Right ventricle myocardium inferior (tissue), 1 donor: ENCODE measurements at places on chromosomes 7 and 10.

GRCh38 chr10:69363666-69364065 lies 53.1 kb downstream of the TACR2 start:
- no peak for DNase-seq

GRCh38 chr10:47388879-47389278 lies 4.8 kb upstream of the ZNF488 start:
- no peak for DNase-seq

DNA sequence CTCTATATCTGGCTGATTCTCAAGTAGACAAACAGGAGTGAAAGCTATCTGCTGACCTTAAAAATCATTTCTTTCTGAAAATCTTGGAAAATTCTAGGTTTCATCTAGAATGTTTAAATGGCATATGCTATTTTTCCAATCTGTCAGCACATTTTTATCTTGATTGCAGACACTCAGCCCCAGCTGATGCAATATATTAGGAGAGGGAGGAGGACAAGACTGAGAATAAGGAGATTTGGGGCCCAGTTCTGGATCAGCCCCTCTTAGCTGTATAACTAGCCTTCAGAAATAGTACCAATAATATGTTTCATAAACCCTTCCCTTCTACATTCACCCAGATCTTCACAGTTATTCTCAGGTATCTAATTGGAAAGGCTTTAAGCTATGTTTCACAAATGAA lies 131.2 kb downstream of the HDAC9 start:
- DNase-seq: no peak

DNA sequence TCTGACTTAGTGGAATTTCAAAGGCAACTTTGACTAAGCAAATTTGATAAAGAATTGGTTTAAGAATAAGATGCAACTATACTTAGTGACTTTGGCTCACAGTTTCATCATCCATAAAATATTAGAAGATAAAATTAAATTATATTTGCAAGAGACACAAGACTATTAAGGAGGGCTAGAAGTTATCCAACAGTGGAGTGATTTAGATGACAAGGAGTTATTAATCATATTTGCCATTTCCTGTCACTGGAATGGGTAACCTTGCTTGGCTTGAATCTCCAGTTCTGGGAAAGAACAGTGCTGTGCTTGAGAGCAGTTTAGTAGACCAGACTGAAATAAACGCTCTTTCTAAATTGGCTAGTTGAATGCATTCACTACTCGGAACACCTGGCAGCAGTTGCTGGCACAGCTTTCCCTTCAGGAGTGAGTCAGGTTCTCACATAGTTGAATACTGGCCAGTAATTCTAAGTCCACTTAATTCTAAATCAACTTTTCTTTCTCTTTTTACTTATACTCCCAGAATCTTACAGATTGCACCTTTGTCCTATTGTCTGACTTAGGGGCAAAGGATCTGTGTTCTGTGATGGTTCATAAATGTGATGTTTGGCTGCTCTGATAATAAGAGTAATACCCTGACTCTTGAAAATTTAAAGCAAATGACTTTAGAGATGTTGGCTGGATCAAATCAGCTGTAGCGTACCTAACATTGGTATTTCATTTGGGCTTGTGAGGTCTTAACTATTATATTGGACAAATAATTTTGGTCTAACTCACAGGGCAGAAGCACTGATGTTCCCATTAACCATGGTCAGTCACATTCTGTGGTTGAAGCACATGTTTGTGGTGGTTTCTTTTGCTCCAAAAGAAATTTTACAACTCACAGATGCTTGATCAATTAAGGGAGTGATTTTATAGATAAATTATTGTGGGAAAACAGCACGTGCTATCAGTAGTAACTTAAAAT lies 16.6 kb downstream of the STMP1 start:
- DNase-seq: no peak

- DNase-seq: no peak
These were observed 762.0 kb upstream of the IGFBP3 start for GRCh38 chr7:46682836-46683624.

GRCh38 chr10:7593905-7594304 lies 72.9 kb downstream of the ITIH5 start:
- no peak for DNase-seq

- no peak for DNase-seq
These were observed 39.1 kb upstream of the GNAI1 start for GRCh38 chr7:80095545-80095944.

- DNase-seq: no peak
These were observed 35.0 kb upstream of the MRPS16 start for GRCh38 chr10:73287441-73287840.

- no peak for DNase-seq
These were observed 103.9 kb downstream of the AASS start for GRCh38 chr7:122040147-122040546.

DNA sequence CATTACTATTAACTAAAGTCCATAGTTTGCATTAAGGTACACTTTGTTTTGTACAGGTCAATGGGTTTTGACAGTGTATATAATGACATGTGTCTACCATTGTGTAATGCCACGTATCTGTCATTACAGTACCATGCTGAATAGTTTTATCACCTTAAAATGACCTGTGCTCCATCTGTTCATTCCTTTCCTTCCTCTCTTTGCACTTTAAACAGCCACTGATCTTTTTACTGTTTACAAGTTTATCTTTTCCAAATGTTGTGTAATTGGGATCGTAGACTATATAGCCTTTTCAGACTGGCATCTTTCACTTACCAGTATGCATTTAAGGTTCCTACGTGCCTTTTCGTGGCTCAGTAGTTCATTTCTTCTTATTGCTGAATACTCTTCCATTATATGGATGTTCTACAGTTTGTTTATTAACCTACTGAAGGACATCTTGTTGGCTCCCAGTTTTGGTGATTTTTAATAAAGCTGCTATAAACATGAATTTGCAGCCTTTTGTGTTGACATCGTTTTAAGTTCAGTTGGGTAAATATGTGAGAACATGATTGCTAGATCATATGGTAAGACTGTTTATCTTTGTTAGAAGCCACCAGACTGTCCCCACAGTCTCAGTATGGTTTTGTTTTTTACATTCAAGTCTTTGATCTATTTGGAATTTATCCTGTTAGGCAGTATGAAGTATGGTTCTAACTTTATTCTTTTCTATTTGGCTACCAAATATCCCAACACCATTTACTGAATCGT lies 24.7 kb downstream of the STAM start:
- no peak for DNase-seq

DNA sequence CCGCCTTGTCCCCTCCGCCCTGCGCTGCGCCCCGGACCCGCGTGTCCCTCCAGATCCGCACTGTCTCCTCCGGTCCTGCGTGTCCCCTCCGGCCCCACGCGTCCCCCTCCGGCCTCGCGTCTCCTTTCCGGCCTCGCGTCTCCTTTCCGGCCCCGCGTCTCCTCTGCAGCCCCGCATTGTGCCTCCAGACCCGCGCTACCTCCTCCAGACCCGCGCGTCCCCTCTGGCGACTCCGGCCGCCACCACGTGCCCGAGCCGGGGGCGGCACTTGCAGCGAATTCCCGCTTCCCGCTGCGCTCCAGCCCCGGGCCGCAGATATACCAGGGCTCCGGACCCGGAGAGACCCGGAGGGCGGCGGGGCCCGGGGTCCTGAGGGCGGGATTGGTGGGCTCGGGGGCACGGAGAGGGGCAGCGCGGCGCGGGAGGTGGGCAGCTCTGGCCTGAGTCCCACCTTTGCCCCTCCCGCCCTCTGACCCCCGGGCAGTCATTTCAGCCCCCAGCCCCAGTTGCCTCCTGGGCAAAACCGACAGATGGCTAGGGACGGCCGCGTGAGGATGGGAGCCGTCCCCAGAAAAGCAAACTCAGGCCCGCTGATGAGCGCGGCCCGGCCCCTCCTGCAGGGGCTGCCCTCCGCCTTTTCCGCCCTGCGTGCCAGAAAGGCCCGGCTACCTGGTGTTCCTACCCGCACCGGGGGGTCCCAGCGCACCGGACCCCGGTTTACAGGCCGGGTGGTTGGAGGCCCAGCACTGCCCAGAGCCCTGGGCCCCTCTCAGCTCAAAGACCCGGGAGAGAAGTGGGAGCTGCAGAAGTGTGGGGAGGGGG lies 56.5 kb downstream of the RBM17 start:
- DNase-seq: no peak

- DNase-seq: no peak
These were observed 10.9 kb downstream of the TMEM72 start for GRCh38 chr10:44922021-44922420.

GRCh38 chr7:101519324-101520023 lies 109.6 kb downstream of the MYL10 start:
- DNase-seq: no peak

- DNase-seq: no peak
These were observed 94.5 kb downstream of the KMT2C start for GRCh38 chr7:152341039-152341913.

DNA sequence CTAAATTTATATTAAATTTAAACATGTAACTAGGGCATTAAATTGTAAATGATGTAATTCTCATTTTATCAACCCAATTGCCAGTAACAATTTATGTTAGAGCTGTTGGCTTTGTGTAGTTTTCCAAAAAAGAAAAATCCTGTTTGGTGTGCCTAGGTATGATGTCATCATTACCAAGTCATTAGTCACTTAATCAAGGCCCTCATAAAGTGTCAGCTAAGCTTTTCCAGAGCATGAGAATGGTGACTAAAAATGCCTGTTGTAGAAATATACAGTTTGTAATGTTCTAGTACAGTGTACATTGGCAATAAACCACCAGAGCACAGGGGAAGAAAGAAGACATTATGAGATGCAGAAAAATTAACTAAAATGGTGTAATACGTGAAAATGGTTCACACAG lies 593.8 kb upstream of the ANKRD30A start:
- no peak for DNase-seq

DNA sequence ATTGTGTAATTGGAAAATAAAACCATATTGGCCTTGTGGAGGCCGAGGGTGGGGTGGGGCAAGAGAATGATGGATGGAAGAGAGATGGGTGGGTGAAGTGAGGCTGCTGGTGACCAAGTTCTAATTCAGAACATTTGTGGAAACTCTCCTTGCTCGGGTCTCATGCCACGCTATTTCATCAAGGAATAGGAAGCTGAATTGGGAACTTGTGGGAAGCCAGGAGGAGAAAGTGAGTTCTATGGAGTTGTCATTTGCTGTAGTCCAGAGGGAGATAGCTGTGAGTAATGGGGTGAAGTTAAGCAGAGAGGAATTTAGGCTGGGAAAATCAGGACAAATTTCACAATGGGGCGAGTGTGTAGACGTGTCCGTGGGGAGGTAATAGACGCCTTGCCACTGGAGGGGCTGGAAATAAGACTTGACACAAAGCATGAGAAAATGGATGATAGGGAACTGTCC lies 339.2 kb downstream of the LRMDA start:
- no peak for DNase-seq

GRCh38 chr10:50286517-50286916 lies 35.2 kb upstream of the ASAH2 start:
- no peak for DNase-seq

- DNase-seq: no peak
These were observed 495.2 kb downstream of the PLXNA4 start for GRCh38 chr7:132080967-132081668.

DNA sequence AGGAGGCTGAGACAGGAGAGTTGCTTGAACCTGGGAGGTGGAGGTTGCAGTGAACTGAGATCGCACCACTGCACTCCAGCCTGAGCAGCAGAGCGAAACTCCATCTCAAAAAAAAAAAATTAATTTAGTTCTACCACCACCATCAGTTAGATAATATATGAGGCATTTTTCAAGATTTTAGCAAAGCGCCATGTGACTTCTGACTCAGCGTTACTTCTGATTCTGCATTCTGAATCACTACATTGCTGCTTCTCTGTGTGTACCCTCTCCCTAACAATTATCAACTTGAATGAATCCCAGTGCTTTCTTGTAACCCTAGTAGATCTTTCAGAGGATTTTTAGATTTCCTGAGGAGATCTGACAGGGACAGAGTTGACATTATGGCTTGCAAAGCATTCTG lies 176.8 kb upstream of the SORCS1 start:
- no peak for DNase-seq

DNA sequence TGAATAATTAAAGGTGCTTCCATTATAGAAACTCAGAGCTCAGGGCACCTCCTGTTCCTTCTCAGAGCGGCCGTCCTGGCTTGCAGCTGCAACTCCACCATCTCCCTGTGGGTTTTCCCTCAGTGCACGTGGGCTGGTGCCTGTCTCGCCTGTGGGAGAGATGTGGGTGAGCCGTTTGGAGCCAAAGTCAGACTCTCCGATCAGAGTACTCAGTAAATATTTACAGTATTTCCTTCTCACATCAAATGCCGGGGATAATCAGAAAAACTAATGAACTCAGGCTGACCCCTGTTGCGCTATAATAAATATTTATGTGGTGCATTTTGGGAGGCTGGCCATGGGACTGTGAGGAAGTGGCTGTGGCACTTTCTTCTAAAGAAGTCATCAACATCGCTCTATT lies 155.8 kb upstream of the HABP2 start:
- no peak for DNase-seq

DNA sequence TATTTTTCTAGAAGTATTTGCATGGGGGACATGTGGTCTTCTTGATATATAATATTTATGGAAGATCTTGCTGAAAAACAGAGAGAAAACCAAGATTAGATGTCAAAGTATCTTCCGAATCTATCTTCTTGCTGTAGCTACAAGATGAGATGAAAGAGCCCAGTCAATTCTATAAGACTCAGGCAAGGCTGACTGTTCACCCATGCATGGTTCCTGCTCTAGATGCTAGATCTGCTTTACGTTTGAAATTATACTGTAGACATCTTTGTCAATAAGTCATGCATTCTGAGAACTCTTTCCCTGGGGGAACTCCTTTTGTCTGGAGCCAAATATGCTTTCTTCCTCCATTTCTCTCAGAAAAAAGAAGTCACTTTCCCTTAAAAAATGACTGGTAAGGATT lies 1292.0 kb downstream of the XPNPEP1 start:
- DNase-seq: no peak

GRCh38 chr10:123140983-123141390 lies 5.2 kb downstream of the HMX3 start:
- DNase-seq: no peak

GRCh38 chr7:40645197-40645596 lies 510.4 kb downstream of the SUGCT start:
- DNase-seq: no peak

DNA sequence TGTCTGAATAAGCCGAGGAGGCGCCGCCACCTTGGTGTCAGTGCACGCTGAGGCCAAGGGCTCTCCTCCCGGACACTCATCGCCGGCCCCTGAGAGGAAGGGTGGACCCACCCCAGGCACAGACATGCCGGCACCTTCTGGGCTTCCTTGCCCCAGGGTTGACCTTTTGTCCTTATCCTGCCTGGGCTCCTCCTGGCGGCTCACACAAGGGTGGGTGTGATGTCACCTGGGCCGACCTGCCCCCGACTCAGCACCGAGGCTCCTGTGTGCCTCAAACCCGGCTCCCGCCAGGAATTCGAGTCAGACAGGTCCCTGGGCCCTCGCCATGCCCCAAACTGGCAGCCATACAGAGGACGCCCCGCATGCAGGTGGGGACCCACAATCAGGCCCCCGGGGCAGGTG lies 17.7 kb upstream of the CFAP46 start:
- no peak for DNase-seq

GRCh38 chr7:74228951-74229900 lies 19.4 kb downstream of the LAT2 start:
- peak; percentile 25 for DNase-seq

DNA sequence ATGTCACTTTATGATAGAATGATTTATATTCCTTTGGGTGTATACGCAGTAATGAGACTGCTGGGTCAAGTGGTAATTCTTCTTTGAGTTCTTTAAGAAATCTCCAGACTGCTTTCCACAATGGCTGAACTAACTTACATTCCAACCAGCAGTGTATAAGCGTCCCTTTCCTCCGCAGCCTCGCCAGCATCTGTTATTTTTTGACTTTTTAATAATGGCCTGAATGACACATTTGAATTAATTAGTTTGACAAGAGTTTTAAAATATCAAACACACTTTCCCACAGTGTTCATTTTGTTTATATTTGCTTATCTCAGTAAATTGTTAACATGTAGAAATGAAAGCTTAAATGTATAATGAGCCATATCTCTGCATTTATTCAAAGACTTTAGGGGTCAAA lies 116.8 kb downstream of the TES start:
- DNase-seq: no peak
